ENCODE measurements at places on chromosomes 7 and 10.

DNA sequence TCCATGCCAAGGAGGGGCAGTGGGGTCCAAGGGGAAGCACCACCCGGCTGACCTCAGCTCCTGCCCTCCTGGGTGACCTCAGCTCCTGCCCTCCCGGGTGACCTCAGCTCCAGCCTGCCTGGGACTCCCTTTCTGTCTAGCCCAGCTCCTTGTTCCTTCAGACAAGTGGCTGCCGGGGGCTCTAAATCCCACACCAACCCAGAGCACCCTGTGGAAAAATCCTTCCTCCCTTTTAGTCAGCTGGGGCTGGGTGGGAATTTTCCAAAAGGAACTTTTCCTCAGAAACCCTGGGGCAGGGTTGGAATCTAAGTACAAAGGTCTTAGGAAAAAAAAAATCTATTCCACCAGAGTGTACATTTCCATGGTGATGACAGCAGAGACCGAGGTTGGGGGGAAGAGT is 36.3 kb downstream of the AKR1B1 start:
- DNase-seq, result no peak

- no peak for DNase-seq
Observed at GRCh38 chr7:68707159-68707558, 891.1 kb upstream of the AUTS2 start.

DNA sequence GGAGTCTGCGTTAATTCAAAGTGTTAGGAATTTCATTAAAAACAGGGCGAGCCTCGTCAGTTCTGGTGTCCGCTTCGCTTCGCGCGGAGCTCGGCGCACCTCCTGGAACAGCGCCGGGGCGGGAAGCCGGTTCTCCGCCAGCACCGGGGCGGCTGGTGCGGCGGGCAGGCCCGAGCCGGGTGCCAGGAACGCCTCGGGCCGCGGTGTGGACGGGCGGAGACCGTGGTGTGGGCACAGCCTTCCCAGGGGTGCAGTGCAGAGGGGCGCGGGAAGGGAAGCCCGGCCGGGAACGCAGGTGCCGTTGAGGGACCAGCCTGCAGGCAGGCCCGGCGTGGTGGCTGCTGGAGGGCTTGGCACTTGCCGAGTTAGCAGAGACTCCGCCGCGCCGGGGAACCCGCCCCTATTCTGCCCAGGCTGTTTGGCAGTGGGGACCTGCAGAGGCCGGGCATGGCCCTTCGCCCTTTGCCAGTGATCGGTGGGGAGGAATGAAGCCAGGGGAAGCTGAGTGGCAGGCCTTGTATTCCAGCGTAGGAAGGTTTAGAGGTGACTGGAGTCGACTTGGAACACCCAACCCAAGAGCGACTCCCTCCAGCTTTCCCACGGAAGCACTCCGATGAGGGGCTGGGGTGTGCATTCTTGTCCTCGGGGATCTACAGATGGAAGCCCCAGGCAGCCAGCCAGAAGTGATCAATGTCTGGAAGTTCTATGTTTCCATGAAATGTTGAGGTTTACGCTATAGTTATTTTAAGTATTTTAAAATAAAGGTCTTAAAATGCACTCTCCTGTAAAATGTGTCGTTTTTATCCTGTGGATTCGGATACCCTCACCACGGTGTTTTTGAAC is 945 bp upstream of the RHEB start:
- peak; percentile 64 for DNase-seq

- DNase-seq, result no peak
Observed at GRCh38 chr10:21399392-21400035, 126.0 kb downstream of the SKIDA1 start.

DNA sequence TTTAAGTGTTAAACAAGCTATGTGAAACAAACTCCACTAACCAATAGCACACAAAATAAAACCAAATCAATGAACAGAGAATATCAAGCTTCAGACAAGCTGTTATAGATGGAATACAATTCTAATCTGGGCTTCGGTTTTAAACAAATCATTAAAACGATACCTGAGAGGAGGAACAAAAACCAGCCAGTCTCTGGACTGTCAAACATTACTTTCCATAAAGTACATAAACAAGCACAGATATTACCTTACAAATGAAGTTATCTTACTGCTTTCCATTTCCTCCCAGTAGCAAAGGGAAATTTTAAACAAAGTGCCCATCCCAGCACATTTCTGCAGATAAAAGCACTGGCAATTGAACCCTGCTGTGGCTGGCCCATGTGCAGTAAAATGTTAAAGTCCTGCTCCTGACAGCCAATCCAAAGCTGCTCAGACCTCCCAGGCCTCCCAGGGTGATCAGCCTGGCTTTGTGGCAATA is 128.0 kb downstream of the NRCAM start:
- DNase-seq, result no peak

DNA sequence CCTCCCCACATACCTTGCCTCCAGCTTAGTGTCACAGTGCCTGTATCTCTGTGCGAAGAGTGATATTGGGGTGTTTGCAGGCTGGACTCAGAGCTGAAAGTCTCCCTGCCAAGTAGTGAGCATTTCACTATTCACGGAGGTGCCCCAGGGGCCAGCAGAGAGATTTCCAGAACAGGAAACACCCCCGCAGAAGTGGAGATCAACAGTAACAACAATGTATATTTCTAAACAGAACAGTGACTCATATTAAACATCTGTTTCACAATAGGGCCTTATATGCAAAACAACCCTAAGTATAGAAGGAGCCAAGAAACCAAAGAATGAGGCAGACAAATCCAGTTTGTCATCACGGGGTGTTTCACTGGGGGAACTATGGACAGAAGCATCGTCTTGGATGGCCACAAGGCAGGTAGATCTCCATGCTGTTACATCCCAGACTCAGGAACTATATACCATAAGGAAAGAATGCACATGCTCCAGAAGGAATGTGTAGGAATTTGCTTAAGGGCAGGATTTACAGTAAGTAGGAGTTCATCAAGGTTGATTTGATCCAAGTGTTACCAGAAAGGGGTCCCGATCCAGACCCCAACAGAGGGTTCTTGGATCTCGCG is 29.3 kb upstream of the CCL24 start:
- DNase-seq, result peak; percentile 44

GRCh38 chr7:155394413-155394812 is 63.5 kb upstream of the EN2 start:
- DNase-seq, result no peak

- peak; percentile 56 for DNase-seq
Observed at GRCh38 chr7:155002411-155003091, 373 bp downstream of the PAXIP1 start.

DNA sequence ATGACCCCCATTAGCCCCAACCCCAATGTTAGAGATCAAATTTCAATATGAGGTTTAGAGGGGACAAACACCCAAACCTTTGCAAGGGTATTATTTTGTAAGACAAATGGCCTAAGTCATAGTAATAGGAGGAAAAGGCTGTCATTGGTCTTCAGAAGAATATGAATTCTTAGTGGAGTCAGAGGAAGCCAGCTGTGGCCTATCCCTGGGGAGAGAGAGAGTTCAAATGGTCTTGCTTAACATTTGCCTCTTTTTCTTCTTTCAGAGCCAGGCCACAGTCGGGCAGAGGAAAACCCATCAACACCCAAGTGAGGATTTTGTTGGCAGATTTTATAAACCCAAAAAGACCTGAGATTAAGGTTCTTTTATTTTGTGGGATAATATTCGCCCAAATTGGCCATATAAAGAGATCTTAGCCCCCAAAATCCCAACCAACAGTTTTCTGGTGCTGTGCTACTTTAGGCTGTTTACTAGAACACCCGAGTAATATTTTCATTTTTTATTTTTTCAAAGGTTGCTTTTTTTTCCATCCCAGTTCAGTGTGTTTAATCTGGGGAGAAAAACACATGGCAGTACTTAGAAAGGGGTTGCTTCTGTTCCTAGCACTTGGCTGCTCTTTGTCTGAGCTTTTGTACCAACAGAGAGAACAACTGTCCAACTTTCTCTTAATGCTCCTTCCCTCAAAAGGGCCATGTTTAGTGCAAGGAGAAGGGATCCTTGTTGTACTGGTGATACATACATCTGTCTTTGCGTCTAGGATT is 26.8 kb upstream of the ARMC3 start:
- DNase-seq, result no peak

DNA sequence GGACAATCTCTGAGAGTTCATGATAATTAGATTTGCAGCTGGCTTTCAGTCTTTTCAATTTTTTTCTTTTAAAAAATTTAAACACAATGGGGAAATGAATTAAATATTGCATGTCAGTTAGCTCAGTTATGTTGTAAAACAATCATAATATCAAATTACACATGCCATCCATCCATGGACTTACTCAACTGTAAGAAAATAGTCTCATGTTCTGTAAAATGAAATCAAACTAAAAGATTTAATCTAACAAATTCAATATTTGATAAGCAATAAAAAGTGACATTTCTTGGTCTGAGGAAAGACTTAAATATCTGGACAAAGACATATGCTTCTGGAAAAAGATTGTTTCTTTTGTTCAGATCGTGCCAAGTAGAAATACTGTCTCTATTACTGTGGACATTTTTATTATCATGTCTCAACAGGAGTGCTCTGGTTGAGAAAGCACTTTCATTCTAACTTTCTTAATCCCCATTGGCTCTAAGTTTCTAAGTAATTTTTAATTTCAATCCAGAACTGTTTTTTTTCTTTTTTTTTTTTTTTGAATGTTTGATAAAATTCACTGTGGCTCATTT is 179.2 kb upstream of the FAM3C start:
- no peak for DNase-seq

DNA sequence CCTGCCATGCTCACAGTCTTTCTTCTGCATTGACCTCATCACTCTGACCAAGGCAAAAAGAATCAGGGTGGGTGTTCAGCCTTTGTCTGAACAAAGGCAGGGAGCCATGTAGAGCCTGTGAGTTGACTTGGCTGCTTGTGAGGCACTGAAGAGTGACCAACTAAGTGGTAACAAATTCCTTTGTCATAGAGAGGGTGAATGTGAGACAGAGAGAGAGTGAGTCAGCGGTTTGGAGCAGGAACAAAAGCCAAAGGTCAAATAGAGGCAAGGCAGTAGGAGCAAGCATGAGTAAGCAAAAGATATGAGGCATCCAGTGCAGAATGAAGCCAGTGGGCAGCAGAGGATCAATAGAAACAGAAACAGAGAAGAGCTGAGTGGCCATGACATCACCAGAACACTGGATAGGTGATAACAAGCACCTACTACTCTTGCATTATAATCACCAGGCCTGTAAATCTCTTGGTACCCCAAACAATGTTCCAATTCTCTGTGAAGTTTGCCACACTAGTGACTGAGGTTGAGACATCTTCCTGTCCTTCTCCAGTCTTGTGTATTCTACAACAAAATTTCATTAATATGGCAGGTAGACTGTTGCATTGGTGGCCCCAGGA is 116.2 kb upstream of the LAMB4 start:
- no peak for DNase-seq

DNA sequence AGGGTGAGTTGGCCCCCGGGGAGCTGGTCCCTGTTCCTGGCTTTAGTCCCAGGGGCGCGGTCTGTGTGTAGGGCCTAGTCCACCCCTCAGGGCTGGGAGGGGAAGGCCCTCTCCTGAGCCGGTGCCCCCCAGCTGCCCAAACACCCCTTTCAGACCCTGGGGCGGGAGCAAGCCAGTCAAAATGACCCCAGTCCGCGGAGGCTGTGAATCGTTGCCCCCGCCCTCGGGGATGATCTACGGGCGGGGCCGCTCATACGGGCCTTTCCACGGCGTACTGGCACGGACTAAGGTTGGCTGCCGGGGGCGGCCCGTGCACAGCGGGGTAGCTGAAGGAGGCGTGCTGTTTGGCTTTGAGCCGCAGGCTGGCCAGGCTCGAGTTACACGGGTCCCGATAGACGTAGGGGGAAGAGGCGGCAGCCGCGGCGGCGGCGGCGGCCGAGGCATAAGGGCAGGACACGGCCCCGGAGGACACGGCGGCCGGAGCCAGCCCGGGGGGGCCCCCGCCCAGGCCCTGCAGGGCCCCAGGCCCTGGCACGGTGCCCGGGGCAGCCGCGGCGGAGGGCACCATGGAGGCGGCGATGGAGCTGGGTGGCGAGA is 4.3 kb downstream of the ELOVL3 start:
- DNase-seq, result peak; percentile 60

- DNase-seq, result no peak
Observed at GRCh38 chr10:98344589-98345038, 70.4 kb downstream of the PYROXD2 start.

DNA sequence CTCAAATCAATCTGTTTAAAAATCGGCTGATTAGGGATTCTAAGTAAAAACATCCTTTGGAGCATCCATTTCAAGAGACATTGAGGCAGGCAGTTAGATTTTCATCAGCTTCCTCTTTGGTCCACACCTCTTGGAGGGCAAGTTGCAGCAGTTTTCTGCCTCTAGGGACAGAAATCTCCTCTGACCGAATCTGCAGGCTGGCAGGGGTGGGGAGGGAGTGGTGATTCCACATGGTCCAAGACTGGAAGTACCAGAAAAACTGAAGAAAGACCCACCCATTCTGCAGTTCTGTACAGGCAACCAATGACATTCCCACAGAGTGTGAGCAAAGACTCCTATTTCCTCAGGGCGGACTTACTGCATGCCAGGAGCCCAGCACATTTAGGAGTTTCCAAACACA is 29.0 kb downstream of the FGFBP3 start:
- DNase-seq, result no peak

DNA sequence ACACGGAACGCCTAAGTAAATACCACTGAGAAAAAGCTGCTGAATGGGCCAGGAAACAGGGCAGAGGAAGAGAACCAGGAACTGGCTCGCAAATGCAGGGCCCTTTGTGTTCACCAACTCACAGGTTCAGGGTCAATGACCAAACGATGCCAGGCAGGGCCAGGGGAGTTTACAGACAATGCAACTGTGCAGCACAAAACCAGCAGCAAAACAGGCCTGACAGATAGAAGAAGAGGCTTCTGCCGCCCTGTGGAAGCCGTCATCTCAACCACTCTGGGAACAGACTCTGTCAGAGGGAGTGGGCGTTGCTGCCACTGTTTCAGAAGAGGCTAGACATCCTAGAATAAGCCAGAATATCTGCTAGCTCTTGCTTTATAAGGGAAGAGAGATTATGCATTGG is 117.9 kb downstream of the KMT2E start:
- DNase-seq, result peak; percentile 42

DNA sequence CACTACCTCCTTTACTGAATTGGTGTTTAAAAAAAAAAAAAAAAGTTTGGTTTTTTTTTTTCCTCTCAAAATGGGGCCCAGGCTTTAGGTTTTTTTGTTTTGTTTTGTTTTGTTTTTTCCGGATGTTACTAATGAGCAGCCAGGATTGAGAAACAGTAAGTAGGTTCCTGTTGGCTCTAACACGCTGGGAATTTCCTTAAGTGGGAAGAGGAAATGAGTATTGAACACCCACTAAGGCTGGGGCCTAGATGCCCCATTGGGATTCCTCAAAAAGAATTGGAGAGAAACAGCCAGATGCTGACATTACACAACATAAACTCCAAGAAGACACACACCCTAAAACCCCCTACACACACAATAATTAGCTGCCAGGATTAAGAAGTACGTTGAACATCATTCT is 102.2 kb upstream of the NANOS1 start:
- DNase-seq, result no peak

DNA sequence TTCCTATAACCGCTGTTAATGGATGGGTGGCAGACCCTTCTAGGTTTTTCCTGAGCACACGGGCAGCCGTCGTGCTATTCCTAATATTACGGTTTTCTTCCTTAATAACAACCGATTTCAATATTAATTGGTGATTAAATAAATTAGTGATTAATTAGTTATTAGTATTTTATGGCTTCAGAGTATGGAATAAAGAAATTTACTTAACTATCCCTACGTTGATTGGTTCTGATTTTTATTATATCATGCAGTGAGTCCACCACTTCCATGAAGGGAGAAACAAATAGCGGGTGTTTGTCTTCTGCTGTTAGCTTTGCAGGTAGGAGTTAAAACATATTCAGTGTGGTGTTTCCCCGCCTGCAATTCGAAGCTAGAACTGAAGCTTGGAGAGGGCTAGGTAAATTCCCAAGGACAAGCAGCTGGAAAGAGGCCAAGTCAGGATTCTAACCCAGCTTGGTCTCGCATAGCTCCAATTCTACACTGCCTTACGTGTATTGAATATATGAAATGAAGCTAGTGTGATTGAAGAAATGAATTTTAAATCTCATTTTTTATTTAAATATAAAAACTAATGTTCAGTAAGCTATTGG is 928 bp upstream of the CSTF2T start:
- DNase-seq, result no peak

All from stimulated activated CD8-positive, alpha-beta memory T cell treated with anti-CD3 and anti-CD28 coated beads, Interleukin-4, amount 100 ng/mL, for 48 hours (primary cell).